Type B pancreatic cell (in vitro differentiated cells): ENCODE measurements at places on chromosomes 12 and 14.

- no peak for DNase-seq
Measured at GRCh38 chr12:120979220-120979861, 998 bp downstream of the HNF1A start.

DNA sequence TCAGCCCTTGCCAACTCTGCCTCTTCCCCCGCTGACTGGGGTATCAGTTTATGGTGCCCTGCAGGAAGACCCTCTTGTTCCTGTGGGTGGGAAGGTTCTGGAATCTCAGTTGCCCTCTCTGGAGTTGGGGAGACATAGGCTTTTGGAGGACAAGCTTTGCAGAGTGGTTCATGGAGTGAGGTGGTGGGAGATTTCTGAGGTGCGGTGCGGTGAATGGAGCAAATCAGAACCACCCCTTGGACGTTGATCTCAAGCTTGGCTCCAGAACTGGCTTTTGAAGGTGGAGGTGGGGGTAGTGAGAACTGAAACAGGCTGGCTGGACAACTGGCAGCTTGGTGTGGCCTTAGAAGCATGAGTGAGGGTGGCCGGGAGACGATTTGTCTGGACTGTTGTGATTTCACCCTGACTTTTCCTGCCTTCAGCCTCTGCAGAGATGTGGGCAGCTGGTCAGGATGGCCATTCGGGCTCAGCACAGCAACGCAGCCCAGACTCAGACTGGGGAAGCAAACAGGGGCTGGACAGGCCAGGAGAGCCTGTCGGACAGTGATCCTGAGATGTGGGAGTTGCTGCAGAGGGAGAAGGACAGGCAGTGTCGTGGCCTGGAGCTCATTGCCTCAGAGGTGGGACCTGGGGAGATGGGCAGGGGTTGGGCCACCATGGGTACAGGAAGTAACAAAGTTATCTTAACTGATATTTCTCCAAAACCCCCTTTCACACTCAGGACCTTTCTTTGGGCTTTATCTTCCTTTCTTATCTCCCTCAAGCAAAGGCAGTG is 1.1 kb downstream of the SHMT2 start:
- DNase-seq: no peak

DNA sequence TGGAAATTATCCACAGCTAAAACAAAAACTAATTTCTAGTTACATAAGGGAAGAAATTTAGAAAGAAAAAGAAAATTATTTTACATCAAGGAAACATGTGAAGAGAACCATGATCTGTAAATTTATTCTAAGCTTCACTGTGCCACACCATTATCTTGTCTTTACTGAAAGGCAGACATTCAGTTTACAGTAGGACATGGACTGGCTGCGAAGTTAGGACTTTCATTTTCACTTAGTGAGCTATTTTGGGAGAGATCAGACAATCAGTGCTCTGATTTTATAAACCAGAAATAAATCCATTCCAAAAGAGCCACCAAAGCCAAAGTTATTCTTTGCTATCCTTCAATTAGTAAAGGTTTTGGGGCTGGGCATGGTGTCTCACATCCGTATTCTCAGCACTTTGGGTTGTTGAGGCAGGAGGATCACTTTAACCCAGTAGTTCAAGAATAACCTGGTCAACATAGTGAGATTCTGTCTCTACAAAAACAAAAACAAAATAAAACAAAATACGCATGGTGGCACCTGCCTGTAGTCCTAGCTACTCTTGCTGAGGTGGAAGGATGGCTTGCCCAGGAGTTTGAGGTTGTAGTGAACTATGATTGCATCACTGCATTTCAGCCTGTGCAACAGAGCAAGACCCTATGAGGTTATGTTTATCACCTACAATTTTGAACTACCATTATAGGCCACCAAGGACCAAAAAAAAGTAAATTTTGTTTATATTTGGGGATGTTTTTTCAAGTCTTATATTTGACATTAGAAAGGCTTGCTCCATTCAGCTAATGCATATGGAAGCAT is 1084.8 kb upstream of the ATXN7L3B start:
- DNase-seq: no peak

DNA sequence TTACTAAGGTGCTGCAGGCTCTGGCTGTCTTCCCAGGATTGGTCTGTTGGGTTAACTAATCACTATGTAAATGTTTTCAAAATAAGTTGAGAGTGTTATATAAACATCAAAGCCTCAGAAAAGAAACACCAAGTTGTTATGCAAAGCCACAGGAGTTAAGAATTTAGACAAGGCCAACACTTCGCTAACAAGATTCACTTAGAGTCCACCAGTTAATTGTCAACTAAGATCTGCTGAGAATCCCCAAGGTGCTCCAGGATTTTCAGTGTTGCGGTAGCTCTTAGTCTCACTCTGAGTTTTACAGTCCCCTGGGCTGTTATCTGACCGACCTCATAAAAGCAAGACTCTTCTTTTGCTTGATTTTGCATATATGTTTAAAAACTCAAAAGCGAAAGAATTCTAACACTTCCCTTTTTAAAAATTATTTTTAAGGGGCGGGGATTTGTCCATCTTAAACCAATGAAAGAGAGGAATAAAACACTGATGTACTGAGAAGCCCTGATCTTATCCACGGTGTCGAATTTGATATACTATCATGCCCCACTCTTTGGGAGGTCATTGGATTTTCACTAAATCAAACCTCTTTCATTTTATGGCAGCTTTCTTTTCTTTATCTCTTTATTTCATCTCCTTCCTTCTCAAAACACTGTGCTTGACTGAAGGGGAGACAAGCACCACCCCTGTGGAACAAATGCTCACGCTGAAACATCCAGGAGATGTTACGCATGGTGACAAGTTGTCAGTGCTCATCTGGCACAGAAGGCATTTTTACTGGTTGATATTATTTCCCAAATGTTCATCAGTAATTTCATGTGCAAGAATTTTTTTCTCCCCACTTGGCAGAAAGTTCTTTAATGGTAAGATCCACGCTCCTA is 7.0 kb downstream of the NIN start:
- no peak for DNase-seq

- DNase-seq: no peak
Measured at GRCh38 chr12:82659343-82660207, 27.1 kb upstream of the TMTC2 start.

GRCh38 chr12:118404876-118405521 is 28.6 kb downstream of the SUDS3 start:
- no peak for DNase-seq

GRCh38 chr14:102212356-102212755 is 72.7 kb downstream of the WDR20 start:
- no peak for DNase-seq

DNA sequence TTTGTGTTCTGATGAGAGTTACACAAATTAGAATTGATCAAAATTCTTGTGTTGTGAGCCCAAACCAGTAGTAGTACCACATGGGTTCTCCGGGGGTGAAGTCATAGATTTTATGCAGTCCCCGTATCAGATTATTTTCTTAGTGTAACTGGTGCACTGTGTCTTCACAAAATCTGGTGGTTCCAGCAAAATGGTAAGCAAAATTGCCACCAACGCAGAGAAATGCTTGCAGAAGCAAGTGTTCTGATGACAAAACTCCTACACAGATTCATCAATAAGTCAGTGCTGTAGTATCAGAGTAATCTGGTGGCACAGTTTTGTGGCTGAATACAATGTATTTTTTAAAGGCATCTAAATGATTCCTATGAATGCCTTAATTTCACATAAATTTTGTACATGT is 1.3 kb upstream of the CACNA2D4 start:
- no peak for DNase-seq

DNA sequence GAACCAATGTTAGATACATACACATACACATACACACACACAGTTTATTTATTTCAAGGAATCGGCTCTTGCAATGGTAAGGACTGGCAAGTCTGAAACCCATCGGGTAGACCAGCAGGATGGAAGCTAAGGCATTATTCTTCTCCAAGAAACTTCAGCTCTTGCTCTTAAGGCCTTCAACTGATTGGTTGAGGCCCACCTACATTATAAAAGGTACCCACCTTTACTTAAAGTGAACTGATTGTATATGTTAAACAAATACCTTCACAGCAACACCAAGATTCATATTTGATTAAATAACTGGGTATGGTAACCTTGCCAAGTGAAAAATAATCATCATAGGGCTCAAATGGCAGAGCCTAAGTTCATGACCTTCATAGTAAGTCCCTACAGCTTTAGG is 695.5 kb downstream of the BCL11B start:
- DNase-seq: no peak

DNA sequence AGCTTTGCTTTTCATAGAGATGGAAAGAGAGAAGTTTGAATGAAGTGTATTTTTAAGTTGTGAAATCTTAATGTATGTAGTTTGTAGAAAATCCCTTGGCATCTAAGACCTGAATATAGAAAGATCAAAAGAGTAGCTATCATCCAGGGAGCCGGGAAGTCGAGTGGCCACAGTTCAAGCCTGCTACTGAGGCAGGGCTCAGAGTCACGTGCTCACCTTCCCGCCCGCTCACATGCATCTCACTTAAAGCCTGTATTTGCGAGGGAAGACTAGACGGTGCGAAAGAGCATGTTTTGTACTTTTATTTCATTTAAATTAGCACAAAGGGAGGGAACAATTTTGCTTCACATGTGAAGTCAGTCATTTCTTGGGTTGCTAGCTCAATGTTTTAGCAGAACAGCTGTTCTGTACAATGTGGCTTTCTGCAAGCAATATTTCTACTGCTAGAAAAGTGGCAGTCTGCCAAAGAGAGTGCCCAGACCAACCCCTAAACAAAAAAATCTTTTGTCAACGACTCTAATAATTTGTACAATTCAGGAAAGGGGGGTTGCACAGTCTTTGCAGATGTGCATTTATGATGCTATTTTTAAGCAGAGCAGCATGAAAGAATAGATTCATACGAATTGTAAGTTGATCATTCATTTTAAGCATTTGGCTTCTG is 290.7 kb downstream of the NPAS3 start:
- no peak for DNase-seq

GRCh38 chr14:25520821-25521220 is 470.9 kb upstream of the STXBP6 start:
- no peak for DNase-seq

GRCh38 chr12:11884706-11885105 is 186.0 kb upstream of the BCL2L14 start:
- DNase-seq: no peak

GRCh38 chr12:108711489-108712164 is 19.7 kb downstream of the CORO1C start:
- no peak for DNase-seq

- DNase-seq: no peak
Measured at GRCh38 chr14:71061458-71061857, 154.2 kb downstream of the PCNX1 start.

DNA sequence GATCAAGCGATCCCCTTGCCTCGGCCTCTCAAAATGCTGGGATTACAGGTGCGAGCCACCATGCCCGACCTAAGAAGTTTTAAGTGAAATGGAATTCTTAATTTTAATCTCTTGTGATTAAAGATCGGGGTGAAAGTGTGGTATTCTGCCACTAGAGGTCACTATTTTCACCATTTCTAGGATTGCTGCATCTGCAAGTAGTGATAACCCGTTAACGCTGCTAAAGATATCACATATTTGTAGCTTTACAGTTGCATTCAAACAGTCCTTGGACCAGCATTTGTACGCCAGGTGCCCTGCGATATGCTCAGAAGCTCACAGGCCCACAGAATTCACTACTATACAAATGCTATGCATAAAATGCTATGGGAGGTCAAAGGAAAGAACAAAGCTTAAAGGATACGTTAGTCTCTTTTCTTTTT is 19.3 kb downstream of the CCDC62 start:
- peak; percentile 37 for DNase-seq

DNA sequence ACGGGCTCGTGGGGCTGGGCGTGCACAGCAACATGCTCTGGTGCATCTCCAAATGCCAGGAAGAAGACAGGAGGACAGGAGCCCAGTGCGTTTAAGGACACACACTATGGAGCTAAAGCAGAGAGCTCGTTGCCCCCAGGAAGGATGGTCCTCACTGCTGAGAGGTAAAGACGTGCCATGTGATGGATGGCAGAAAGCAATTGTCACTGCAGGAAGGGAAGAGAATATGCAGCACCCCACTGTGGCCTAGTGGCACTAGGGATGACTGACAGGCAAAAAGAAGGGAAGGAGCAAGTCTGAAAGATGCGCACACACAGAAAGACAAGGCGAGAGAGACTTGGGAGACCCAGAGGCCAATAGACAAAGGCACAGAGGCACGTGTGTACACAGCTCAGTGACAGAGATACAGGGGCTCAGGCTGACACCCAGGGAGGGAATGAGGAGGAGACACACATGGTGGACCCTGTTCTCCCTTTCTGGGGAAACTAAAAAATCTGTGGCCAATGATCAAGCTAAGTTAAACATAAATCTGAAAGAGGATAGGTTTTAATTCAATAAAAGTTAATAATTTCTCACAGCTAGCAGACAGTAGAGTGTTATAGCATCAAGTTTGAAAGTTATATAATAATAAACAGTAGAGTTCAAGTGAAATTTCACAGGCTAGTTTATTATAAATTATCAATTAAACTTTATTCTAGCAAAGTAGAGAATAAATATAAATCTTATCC is 78.8 kb downstream of the CRACR2A start:
- DNase-seq: no peak

GRCh38 chr12:97306147-97306546 is 156.5 kb upstream of the RMST start:
- DNase-seq: no peak

DNA sequence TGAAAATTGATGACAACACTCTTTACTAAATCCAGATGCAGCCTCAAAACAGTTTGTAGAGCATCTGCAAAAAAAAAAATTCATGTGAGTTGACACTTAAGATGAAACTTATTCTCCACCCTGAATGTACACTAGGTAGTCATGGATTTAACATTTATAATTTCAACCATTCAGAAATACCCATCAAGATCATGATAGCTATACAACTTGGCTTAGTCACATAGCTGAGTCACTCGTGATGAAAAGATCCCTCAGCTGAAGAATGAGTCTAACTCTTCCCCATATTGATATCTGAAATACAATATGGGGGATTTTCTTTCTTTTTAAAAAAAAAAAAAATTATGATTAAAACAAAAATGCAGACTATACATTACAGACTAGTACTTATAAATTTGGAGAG is 104.8 kb upstream of the PLEKHG7 start:
- no peak for DNase-seq

GRCh38 chr14:56491299-56492285 is 88.0 kb upstream of the TMEM260 start:
- no peak for DNase-seq

- DNase-seq: no peak
Measured at GRCh38 chr12:8483079-8483478, 27.3 kb downstream of the CLEC6A start.

GRCh38 chr12:1046727-1047126 is 55.7 kb downstream of the ERC1 start:
- no peak for DNase-seq
